T-helper 17 cell (primary cell): ENCODE measurements at places on chromosomes 5 and 9. TPM values are rescaled to one million over a fixed set of nuclear protein-coding genes. Genes with fewer than 3 reads are reported as not detected.

MAMDC2 gene
- total RNA-seq: 0.07 TPM

ZNF883 gene
- 1.3 TPM for total RNA-seq

MZB1 gene
- total RNA-seq: 3.1 TPM

SPATA6L gene
- 9.2 TPM for total RNA-seq

CNTRL gene
- total RNA-seq: 81.1 TPM

FAM221B gene
- total RNA-seq: not detected

F2R gene
- 20.4 TPM for total RNA-seq

GLT6D1 gene
- not detected for total RNA-seq

STXBP1 gene
- total RNA-seq: 6.3 TPM
